ENCODE measurements at places on chromosomes 1 and 21.

GRCh38 chr1:111596499-111596898, 23.1 kb upstream of the RAP1A start:
- DNase-seq, result peak; percentile 39

DNA sequence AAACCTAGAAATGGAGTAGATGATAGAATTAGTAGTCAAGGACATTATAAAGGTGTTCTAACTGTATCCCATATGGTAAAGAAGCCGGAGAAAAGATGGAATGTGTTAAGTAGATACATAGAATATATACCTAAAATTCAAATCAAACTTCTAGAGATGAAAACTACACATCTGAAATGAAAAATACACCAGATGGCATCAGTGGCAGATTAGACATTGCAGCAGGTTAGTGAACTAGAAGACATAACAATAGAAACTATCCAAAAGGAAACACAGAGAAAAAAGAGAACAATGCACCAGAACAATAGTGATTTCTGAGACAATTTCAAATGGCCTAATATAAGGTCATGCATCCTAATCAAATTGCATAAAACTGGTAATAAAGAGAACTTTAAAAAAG, 26.9 kb downstream of the ZBTB21 start:
- DNase-seq, result no peak

- no peak for DNase-seq
These were observed 133.8 kb downstream of the LRRC40 start for GRCh38 chr1:70071601-70072000.

- no peak for DNase-seq
These were observed 143.9 kb downstream of the SIPA1L2 start for GRCh38 chr1:232486006-232486405.

DNA sequence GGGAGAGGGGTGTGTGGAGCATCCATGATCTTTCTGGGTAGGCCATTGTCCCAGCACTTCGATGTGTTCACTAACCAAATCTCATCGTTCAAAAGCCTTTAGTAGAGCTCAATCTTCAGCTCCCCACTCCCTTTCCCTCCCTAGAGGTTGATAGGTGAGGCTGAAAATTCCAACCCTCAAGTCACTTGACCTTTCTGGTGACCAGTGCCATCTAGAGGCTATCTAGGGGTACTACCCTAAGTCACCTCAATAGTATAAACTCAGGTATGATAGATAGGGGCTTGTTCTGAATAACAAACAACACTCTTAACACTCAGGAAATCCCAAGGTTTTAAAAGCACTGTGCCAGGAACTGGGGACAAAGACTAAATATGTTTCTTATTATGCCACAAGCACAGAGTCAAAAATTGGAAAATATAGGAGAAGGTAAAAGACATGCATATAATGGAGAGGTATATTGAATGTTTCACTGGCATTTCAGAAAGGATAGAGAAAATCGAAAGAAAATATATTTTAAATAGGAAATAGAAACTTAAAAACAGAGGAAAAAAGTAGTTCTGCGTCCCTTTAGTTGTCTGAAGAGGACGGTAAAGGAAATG, 42.9 kb upstream of the CD53 start:
- no peak for DNase-seq

DNA sequence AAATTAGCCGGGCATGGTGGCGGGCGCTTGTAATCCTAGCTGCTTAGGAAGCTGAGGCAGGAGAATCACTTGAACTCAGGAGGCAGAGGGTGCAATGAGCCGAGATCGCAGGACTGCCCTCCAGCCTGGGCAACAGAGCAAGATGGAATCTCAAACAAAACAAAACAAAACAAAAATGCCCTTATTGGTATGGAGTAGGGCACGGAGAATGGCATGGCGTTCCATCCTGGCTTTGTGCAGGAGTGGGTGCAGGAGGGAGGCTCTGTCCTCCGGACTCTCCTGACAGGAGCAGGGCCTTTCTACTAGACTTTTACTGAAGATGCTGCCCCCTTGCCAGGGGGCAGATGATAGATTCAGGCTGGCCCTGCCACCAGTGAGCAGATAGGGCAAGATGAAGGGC, 1.0 kb downstream of the TMEM61 start:
- no peak for DNase-seq

Measured in stimulated activated CD8-positive, alpha-beta memory T cell treated with anti-CD3 and anti-CD28 coated beads, Interleukin-12 subunit alpha, Interleukin-12 subunit beta, amount 100 ng/mL, for 4 hours (primary cell).